Astrocyte (in vitro differentiated cells and primary cell): ENCODE measurements at places on chromosomes 1 and 21.
A peak's percentile ranks its signal among the peaks of the same experiment; 100 is the strongest.

DNA sequence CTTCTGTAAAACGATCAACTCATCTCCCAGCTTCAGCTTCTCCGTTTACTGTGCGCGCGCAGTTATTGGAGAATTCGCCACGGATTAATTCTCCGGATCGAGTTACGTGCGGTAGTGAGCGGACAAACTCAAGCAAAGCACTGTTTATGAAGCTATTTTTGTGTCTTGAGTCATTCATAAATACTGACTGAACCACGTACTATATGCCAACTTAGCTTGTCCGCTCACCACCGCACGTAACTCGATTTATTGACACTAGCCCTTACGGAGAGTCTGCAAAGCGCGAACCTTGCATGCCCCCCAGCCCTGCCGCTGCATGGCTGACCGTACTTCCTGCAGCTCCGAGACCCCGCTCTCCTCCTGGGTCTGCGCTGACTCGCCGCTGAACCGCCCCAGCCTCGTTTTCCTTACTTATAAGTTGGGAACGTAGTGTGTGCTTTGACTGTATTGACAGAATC is 773 bp downstream of the CHD1L start:
- H3K27ac ChIP-seq = peak overlapping the region; percentile 94
- no peaks in the 10 kb centered on the region for H3K27me3 ChIP-seq
- DNase-seq = peak; percentile 77
- H3K4me3 ChIP-seq = peak overlapping the region; percentile 82

GRCh38 chr1:111227434-111227833 is at the start of gene CHI3L2:
CHI3L2 (plus strand) TSS chr1:111227713; CDS start chr1:111227730, 17 bp downstream.
- no peak within 1 kb of the TSS for H3K4me3 ChIP-seq
- peaks cover 27% of the 10 kb centered on the region for H3K4me1 ChIP-seq
- DNase-seq = no peak
- H3K27me3 ChIP-seq = no peaks in the 10 kb centered on the region
- peak within 1 kb of the TSS; percentile 58 for H3K27ac ChIP-seq

- no peak overlapping the region for H3K4me3 ChIP-seq
- H3K27ac ChIP-seq = no peak overlapping the region
- H3K27me3 ChIP-seq = no peaks in the 10 kb centered on the region
Observed at GRCh38 chr1:89759036-89759435, 61.8 kb upstream of the LRRC8D start.

DNA sequence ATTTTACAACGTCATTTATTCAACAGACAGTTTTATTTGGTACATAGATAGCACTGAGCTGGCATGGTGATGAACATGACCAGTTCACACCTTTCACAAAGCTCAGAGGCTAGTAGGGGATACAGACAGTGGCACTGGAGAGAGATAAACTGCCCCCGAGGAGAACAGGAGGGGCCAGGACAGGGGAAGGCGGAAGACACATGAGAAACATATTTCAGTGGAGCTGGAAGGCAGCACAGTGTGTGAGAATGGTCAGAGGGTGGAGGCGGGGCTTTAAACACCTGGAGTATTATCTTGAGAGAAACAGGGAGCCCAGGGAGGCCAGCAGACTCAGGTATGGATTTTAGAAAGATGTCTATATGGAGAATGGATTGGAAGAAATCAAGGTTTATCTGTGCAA is 49.5 kb downstream of the CHML start:
- H3K27me3 ChIP-seq = no peaks in the 10 kb centered on the region
- H3K4me1 ChIP-seq = peaks cover 12% of the 10 kb centered on the region
- no peak overlapping the region for H3K4me3 ChIP-seq

DNA sequence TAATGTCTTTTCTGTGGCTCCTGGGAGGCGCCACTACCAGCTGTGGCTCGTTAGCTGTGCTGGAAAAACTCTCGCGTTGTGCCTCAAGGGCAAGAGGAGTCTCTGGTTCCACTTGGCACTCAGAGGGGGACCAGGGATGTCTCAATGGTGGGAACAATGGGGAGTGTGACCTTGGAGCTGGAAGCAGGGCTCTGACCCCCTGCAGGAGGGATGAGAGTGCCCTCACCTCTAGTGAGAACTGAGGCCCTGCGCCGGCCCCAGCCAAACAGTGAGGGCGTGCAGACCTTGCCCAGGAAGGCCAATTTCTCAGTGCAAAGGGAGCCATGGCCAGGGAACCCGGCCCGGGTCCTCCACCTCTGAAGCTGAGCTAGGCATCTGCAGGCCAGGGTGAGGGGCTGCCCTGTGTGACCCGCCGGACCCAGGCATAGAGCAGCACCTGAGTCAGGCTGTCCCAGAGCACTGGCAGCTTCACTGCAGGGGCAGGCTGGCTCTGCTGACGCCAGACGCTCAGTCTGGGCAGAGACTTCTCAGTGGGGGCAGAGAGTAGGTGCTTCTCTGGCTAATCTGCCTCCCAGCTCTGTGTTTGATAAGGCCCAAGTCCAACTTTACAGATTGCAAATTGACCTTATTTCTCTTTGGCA is 1.8 kb downstream of the RD3 start:
- H3K27ac ChIP-seq = no peak overlapping the region
- DNase-seq = no peak
- peaks cover 16% of the 10 kb centered on the region for H3K27me3 ChIP-seq
- no peaks in the 10 kb centered on the region for H3K36me3 ChIP-seq

DNA sequence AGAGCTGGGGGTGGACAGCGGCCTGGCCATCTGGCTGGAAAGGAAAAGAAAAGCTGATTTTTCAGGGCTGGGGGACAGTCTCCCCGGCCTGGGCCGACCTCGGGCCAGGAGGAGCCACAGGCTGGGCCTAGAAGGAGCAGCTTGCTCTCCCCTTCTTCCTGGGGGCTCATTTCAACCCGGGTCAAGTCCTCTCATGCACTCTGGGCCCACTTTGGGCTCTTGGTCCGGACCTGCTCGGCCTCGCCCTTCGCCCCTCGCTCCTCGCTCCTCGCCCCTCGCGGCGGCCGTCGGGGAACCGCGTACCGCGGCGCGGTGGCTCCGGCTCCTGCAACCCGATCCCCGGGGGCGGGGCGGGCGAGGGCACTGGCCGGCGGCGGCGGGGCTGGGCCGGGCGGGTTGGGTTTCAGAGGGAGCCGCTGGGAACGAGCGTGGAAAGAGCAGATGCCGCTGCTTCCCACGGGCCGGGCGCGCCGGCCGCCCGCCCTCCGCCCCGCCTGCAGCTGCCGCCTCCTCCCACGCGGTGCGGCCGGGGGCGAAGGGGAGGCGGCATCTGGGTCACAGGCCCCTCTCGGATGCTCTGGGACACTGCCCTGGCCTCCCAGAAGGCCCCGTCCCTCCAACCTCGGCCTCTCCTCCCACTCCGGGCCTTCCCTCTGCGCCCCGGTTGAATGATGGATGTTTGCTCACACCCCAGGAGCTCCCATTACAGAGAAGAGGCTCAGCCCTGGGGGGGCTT is 6.6 kb downstream of the HEYL start:
- H3K27ac ChIP-seq = no peak overlapping the region
- peaks cover 63% of the 10 kb centered on the region for H3K27me3 ChIP-seq
- peaks cover 4% of the 10 kb centered on the region for H3K4me1 ChIP-seq
- H3K36me3 ChIP-seq = no peaks in the 10 kb centered on the region

DNA sequence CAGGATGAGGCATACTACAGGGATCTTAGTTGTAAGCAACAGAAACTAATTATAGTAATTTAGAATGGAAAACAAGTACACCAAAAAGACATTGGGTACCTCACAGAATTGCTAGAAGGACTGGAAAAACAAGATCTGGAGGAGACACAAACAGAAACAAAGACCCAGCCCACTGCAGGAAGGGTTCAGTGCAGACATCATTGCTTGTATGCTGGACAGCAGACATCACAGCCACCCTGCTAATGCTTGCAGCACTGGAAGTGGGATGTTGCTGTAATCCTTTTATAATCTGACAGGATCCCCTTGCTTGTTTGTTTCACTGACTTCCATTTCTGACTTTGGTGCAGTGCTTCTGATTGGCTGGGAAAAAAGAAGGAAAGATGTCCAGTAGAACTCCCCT is 111.4 kb upstream of the ZNF678 start:
- no peaks in the 10 kb centered on the region for H3K36me3 ChIP-seq
- H3K4me1 ChIP-seq = no peaks in the 10 kb centered on the region
- DNase-seq = no peak
- H3K27me3 ChIP-seq = peaks cover 16% of the 10 kb centered on the region
- no peak overlapping the region for H3K4me3 ChIP-seq

- no peaks in the 10 kb centered on the region for H3K4me1 ChIP-seq
- no peaks in the 10 kb centered on the region for H3K36me3 ChIP-seq
- H3K27ac ChIP-seq = no peak overlapping the region
- no peak overlapping the region for H3K4me3 ChIP-seq
Observed at GRCh38 chr1:154712166-154712810, 104.3 kb upstream of the ADAR start.

DNA sequence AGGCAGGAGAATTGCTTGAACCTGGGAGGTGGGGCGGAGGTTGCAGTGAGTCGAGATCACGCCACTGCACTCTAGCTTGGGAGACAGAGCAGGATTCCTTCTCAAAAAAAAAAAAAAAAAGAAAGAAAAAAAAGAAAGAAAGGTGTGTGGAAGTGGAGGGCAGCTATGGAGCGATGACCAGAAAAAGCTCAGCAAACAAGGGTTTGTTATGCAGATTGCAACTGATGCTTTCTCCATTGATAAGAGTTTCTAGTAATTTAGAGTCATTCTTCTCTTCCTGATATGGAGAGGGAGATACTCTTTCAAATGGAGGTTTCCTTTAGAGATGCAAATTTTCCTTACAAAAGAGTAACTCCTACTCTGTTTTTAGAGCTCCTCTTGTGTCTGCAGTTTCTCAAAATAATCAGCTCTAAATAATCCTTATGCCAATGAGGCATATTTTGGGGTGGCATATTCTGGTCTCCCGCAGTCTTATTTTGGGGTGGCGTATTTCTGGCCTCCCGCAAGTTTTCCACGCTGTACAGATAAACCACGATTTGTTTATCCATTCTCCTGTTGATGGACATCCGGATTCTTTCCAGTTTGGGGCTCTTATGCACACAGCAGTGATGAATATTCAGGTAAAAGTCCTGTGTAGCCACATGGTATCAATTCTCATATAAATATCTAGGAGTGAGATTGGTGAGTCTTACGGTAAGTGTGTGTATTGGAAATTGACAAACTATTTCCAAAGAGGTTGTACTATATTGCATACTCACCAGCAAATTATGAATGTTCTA is 30.7 kb upstream of the RCC2 start:
- no peak overlapping the region for H3K27ac ChIP-seq
- H3K27me3 ChIP-seq = no peaks in the 10 kb centered on the region
- H3K4me3 ChIP-seq = no peak overlapping the region

DNA sequence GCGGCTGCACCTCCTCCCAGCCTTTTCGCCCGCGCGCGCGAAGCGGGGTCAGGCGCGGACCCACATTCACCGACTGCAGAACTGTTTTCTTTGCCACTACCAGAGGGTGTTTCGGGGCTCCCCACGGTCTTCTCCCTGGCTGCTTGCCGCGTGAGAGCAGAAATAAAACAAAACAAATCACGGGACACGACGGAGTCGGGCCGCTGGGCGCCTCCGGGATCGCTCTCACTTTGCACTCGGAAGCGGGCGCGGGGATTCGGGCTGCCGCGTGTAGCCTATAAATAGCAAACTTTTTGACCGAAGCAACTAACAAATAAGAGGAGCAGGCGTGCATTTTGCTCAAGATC is 412.3 kb upstream of the ESRRG start:
- H3K4me3 ChIP-seq = peak overlapping the region; percentile 57
- peaks cover 12% of the 10 kb centered on the region for H3K4me1 ChIP-seq
- H3K27ac ChIP-seq = no peak overlapping the region
- no peak for DNase-seq

- H3K36me3 ChIP-seq = no peaks in the 10 kb centered on the region
- peaks cover 9% of the 10 kb centered on the region for H3K4me1 ChIP-seq
- no peak for DNase-seq
- H3K27me3 ChIP-seq = no peaks in the 10 kb centered on the region
- H3K27ac ChIP-seq = no peak overlapping the region
Observed at GRCh38 chr1:220791285-220791684, 4.6 kb downstream of the MTARC1 start.

- H3K36me3 ChIP-seq = peaks cover 6% of the 10 kb centered on the region
- no peaks in the 10 kb centered on the region for H3K27me3 ChIP-seq
- DNase-seq = peak; percentile 14
- H3K4me3 ChIP-seq = no peak within 1 kb of the TSS
Observed at GRCh38 chr1:155940993-155941844, at the start of gene RXFP4. RXFP4 (plus strand) TSS chr1:155941638; CDS start chr1:155941710, 72 bp downstream.

GRCh38 chr1:6281511-6282402 is 20.9 kb upstream of the GPR153 start:
- no peak overlapping the region for H3K27ac ChIP-seq
- no peak for DNase-seq
- no peak overlapping the region for H3K4me3 ChIP-seq
- no peaks in the 10 kb centered on the region for H3K36me3 ChIP-seq
- H3K4me1 ChIP-seq = peaks cover 2% of the 10 kb centered on the region

GRCh38 chr1:183986941-183987340 is 50.6 kb downstream of the COLGALT2 start:
- H3K4me1 ChIP-seq = peaks cover 5% of the 10 kb centered on the region
- no peaks in the 10 kb centered on the region for H3K36me3 ChIP-seq

GRCh38 chr1:244047621-244048255 is 3.3 kb upstream of the ZBTB18 start:
- H3K27ac ChIP-seq = peak overlapping the region; percentile 95
- H3K36me3 ChIP-seq = no peaks in the 10 kb centered on the region
- H3K27me3 ChIP-seq = no peaks in the 10 kb centered on the region
- peak overlapping the region; percentile 95 for H3K4me3 ChIP-seq
- H3K4me1 ChIP-seq = peaks cover 27% of the 10 kb centered on the region
- DNase-seq = no peak

DNA sequence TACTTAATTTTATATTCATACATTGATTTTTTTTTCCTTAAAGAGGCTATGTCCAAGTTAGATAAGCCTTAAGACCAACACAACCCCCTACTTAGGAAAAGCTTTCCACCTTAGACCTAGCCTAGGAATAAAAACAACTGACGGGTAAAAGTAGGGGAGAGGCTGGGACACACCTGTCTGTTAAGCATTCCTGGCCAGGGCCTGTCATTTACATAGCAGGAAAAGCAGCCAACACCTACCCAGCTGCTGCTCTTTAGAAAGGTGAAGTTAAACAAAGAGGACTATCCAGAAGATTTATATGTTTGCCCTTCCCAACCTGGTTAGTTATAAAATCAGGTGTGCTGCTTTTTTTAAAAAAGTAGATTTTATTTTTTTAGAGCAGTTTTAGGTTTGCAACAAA is 29.1 kb upstream of the SAMD13 start:
- peaks cover 11% of the 10 kb centered on the region for H3K4me1 ChIP-seq
- no peaks in the 10 kb centered on the region for H3K27me3 ChIP-seq
- DNase-seq = no peak
- H3K36me3 ChIP-seq = no peaks in the 10 kb centered on the region
- no peak overlapping the region for H3K27ac ChIP-seq
